ENCODE measurements at places on chromosomes 6 and 20. TPM values are rescaled to one million over a fixed set of nuclear protein-coding genes. Genes with fewer than 3 reads are reported as not detected.

ULBP2 gene
- 4.1 TPM for total RNA-seq

- DNase-seq = no peak
Observed at GRCh38 chr6:37319156-37319555, 34.6 kb upstream of the RNF8 start.

GRCh38 chr6:82066991-82067411 lies 180.5 kb downstream of the IBTK start:
- no peak for DNase-seq

LAMP5 gene
- total RNA-seq = not detected

- no peak for DNase-seq
Observed at GRCh38 chr20:50224531-50225255, 34.1 kb downstream of the CEBPB start.

OOEP gene
- not detected for total RNA-seq

DNA sequence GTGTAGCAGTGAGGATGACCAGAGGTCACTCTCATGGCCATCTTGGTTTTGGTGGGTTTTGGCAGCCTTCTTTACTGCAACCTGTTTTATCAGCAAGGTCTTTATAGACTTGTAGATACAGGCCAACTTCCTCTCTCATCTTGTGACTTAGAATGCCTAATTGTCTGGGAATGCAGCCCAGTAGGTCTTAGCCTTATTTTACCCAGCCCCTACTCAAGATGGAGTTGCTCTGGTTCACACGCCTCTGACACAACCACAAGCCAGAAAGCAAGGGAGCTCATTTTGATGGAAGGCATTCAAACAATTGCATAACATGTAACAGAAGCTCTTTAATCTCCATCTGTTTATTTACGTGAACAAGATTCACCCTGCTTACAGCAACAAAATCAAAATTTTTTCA lies 492.0 kb upstream of the SULF2 start:
- DNase-seq = no peak

ZNF831 gene
- 0.68 TPM for total RNA-seq

GRCh38 chr20:53403029-53403428 lies 190.6 kb downstream of the ZNF217 start:
- no peak for DNase-seq

- no peak for DNase-seq
Observed at GRCh38 chr6:74346936-74347535, 651.0 kb downstream of the CD109 start.

GRCh38 chr6:32945108-32945760 lies 4.4 kb upstream of the HLA-DMB start:
- no peak for DNase-seq

FAM209B gene
- not detected for total RNA-seq

KIF13A gene
- 18.7 TPM for total RNA-seq

C20orf202 gene
- total RNA-seq = not detected

CALHM4 gene
- total RNA-seq = not detected

DNA sequence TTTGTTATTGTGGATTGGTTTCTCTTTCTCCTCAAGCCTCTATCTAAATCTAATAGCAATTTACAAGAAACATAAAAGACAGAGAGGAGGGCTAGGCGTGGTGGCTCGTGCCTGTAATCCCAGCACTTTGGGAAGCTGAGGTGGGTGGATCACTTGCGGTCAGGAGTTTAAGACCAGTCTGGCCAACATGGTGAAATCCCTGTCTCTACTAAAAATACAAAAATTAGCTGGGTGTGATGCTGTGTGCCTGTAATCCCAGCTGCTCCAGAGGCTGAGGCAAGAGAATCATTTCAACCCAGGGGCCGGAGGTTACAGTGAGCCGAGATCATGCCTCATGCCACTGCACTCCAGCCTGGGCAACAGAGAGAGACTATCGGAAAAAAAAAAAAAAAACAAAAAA lies 46.6 kb downstream of the SLC2A12 start:
- DNase-seq = no peak
